PC-9 (cell line): ENCODE measurements at places on chromosomes 3 and 15.

GRCh38 chr3:38332201-38332600, 14.4 kb upstream of the XYLB start:
- H3K4me1 ChIP-seq, result peaks cover 11% of the 10 kb centered on the region
- H3K36me3 ChIP-seq, result no peaks in the 10 kb centered on the region
- H3K4me3 ChIP-seq, result no peak overlapping the region
- no peak for DNase-seq
- H3K27me3 ChIP-seq, result no peaks in the 10 kb centered on the region

GRCh38 chr15:90512276-90512675, 17.4 kb upstream of the CRTC3 start:
- H3K36me3 ChIP-seq, result no peaks in the 10 kb centered on the region
- no peaks in the 10 kb centered on the region for H3K4me1 ChIP-seq
- no peak overlapping the region for H3K4me3 ChIP-seq
- no peak for DNase-seq
- no peak overlapping the region for H3K27ac ChIP-seq

- peak overlapping the region; percentile 94 for H3K4me3 ChIP-seq
- DNase-seq, result no peak
- H3K27me3 ChIP-seq, result no peaks in the 10 kb centered on the region
- H3K27ac ChIP-seq, result peak overlapping the region; percentile 98
- H3K36me3 ChIP-seq, result peaks cover 24% of the 10 kb centered on the region
Observed at GRCh38 chr3:194138732-194139070, 2.8 kb downstream of the HES1 start.

DNA sequence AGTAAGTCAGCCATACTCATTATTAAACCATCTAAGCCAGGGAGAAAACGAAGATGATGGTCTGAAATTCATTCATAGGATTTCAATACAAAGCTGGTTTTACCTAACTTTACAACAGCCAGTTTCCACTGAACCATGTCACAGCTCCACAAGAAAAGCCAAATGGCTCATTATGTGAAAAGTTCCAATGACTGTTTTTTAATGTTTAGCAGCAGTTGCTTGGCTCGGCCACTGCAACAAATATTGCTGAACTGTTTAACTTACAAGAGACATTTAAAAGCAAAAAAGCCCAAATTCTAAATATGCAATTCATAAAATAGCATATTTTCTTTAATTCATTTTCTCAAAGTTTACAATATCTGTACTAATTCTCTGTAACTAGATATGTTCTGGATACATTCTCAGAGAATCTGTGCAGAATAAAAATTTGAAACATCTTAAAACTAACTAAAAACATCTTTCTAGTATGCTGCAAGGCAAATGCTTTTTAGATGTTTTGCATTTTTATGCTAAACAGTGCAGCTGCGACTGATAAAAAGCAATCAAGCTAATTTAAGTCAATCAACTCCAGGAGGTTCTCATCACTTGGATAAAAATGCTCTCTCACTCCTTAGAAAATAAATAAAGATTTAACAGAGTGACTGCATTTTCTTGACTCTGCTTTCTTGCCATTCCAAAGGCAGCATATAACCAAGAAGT, 356.5 kb downstream of the ERC2 start:
- H3K4me3 ChIP-seq, result no peak overlapping the region
- no peaks in the 10 kb centered on the region for H3K27me3 ChIP-seq
- no peak for DNase-seq
- H3K36me3 ChIP-seq, result no peaks in the 10 kb centered on the region
- H3K4me1 ChIP-seq, result no peaks in the 10 kb centered on the region

DNA sequence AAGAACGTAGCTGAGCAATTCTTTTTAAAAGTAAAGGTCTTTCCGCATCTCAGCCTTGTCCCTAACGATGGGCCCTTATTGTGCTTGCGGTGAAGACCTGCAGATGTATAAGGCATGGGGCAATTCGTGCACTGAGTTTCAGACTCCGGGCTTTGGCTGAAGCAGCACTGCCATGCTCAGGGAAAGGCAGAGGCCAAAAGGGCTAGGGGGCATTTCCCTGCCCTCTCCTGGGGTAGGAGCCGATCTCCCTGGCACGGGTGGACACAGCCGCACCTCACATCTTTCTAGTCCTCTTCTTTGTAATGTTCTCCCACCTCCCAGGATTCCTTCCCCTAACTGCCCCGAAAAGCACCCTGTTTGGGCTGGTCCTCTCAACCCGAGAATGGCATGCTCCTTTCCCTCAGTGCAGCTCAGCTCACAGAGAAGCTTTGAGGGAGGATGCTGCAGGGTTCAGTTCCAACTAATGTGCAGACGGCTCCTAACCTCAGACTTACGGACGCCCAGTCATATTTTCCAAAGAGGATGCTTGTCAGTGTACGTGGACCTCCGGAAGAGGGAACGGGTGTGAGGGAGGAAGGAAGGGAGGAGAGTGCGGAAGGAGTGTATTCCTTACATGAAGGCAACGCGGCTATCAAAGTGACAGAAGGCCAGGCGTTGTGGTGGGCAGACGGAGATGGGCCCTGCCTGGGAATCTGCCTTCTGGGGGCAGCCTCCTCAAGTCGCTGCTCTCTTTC, 61.2 kb downstream of the SYNM start:
- H3K36me3 ChIP-seq, result 0 out of 2 replicates have a peak, but pooled peaks cover 4% of the 10 kb centered on the region
- DNase-seq, result no peak
- no peaks in the 10 kb centered on the region for H3K4me1 ChIP-seq
- H3K4me3 ChIP-seq, result no peak overlapping the region
- no peaks in the 10 kb centered on the region for H3K27me3 ChIP-seq

DNA sequence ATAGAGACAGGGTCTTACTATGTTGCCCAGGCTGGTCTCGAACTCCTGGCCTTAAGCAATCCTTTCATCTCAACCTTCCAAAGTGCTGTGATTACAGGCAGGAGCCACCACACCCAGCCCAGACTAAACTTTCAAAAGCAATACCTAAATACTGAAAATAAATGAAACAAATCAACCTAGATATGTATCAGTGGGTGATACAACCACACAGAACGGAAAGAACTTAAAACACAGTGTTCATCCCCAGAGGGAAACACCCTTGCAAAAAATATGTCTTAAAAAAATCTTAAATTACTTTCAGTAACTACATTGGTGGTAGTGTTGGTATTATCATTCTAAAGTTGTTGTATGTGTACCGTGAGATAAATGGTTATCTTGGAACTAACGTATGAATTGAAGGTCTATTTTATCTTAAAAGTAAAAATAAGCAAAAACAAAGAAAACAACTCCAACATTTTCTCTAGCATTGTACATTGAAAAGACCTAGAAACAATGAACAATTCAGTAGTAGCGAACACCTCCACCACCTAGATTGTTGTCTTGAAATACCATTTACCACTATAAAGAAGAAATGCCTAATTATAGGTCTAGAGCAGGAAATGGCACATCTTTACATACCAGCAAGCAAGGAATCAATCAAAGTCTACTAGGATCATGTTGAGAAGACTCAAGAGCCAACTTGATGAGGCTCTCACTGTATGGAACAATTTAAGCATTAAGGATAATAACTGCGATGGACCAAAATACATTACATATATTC, 24.7 kb downstream of the SLTM start:
- DNase-seq, result no peak
- H3K36me3 ChIP-seq, result 0 out of 2 replicates have a peak, but pooled peaks cover 8% of the 10 kb centered on the region
- no peaks in the 10 kb centered on the region for H3K27me3 ChIP-seq
- no peak overlapping the region for H3K27ac ChIP-seq
- H3K4me3 ChIP-seq, result no peak overlapping the region
- no peaks in the 10 kb centered on the region for H3K4me1 ChIP-seq

- no peaks in the 10 kb centered on the region for H3K36me3 ChIP-seq
- no peak overlapping the region for H3K27ac ChIP-seq
- no peaks in the 10 kb centered on the region for H3K27me3 ChIP-seq
- no peak for DNase-seq
- no peak overlapping the region for H3K4me3 ChIP-seq
- peaks cover 18% of the 10 kb centered on the region for H3K4me1 ChIP-seq
Observed at GRCh38 chr3:177251755-177252154, 54.5 kb upstream of the TBL1XR1 start.

DNA sequence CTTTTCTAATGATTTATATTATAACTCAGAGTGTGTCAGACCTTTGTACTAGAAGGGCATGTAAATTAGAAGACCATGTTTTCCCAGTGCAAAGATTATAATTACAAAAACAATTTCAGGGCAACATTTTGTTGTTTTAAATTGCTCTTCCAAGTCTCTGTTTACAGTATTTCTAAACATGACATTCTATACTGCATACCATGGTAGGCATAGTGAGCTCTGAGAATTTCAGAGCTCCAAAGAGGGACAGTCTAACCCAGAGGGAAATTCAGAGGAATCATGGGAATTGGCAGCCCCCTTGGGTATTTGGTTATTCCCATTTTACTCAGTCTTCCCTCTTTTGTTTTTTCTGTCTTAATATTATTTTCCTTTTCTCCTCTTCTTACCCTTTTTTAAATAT, 361.5 kb upstream of the SEMA6D start:
- DNase-seq, result no peak
- no peaks in the 10 kb centered on the region for H3K4me1 ChIP-seq
- H3K4me3 ChIP-seq, result no peak overlapping the region
- H3K27me3 ChIP-seq, result no peaks in the 10 kb centered on the region

- H3K36me3 ChIP-seq, result no peaks in the 10 kb centered on the region
- peak; percentile 52 for DNase-seq
- H3K4me3 ChIP-seq, result peak overlapping the region; percentile 64
- no peak overlapping the region for H3K27ac ChIP-seq
- peaks cover 12% of the 10 kb centered on the region for H3K4me1 ChIP-seq
- no peaks in the 10 kb centered on the region for H3K27me3 ChIP-seq
Observed at GRCh38 chr3:50226888-50227389, 9.1 kb upstream of the GNAI2 start.

DNA sequence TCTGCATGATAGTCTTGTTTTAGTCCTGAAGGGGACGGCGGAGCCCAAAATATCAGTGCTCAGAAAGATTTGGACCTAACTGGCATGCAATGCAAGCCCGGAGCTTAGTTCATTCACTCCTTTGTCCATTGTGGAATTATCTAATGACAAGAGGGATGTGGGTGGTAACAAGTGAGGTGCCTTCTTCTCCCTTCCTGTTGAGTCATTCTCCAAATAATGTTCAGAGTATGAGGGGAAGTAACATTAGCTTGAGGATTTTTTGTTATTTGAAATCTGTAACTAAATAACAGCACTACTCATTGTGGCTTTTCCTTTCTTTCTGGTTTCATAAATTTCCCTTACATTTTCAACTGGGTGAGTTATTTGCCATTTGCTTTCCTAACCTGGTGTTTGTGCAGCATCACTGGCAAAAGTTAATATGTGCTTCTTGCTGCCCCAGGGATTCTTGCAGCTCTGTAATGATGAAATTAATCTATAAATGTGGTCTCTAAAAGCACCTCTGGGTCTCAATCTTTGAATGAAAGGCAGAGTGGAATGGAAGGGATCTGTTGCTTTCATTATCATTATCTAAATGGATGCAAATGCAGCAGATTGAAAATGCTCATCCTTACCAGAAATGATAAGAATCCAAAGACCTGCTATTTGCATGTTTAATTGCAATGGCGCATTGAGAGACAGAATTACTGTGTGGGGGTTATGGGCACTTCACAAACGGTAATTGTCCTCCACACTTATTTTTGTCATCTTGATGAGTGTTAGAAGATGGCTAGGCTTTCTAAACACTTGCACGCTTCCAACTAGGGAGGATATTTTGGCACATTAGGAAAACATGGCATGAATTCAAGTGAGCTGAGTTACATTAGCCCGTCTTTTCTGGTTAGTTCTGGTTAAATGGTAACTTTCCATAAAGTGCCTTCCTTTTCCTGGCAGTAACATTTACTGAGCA, 89.9 kb upstream of the MITF start:
- no peak overlapping the region for H3K4me3 ChIP-seq
- no peaks in the 10 kb centered on the region for H3K27me3 ChIP-seq
- peak; percentile 34 for DNase-seq
- H3K4me1 ChIP-seq, result 0 out of 2 replicates have a peak, but pooled peaks cover 8% of the 10 kb centered on the region
- H3K36me3 ChIP-seq, result no peaks in the 10 kb centered on the region

DNA sequence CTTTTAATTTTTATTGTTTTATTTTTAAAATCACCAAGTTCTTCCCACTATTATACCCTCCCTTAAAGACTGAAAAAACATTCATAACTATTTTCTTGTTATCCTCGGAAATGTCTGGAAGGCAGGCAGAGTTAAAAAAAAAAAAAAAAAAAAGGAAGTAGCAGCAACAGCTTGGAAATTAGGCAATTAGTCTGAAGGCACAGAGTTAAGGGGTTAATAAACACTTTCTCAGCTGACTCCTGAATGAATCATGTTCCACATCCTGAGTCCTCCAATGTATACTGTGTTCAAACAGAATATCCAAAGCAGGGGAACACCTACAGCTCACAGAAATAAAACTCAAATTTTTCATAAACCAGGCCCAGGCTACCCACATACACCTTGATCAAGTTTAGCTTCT, 5.8 kb downstream of the HEXA start:
- H3K4me3 ChIP-seq, result no peak overlapping the region
- no peak overlapping the region for H3K27ac ChIP-seq
- H3K4me1 ChIP-seq, result peaks cover 10% of the 10 kb centered on the region
- H3K36me3 ChIP-seq, result no peaks in the 10 kb centered on the region
- DNase-seq, result no peak
- no peaks in the 10 kb centered on the region for H3K27me3 ChIP-seq

DNA sequence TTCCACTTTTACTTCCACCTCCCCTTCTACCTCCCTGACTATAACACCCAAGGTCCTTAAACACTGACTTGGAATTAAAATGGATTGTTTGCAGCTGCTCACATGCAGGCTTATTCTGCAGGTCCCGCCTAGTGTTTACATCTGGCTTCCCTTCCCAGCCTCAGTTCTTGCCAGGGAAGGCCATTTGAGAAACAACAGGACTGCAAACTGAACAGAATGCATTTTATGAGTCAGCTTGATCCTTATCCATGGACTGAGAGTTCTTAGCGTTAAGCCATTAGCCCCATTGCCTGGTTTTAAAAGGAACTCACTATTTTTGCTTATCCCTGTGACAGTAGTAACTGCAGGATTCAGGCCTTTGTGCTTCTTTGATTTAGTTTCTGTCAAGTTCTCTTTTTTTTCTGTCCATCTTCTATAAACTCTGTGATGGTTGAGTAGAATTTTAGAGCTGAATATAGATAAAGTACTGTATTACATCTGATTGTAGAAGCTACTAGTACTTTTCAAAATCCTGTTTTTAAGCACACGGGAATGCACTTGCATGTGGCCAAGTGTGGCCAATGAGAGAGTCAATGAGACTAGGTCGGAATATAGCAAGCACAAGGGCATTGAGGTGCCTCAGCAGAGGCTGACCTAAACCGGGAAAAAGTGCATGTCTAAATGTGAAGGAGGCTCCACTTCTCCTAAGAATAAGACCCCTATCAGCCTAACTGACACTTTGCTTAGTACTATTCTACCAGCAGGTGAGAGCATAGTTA, 106.4 kb downstream of the TUSC7 start:
- no peaks in the 10 kb centered on the region for H3K4me1 ChIP-seq
- H3K27ac ChIP-seq, result no peak overlapping the region
- H3K4me3 ChIP-seq, result no peak overlapping the region
- no peak for DNase-seq

- no peak overlapping the region for H3K4me3 ChIP-seq
- 0 out of 2 replicates have a peak, but pooled peaks cover 14% of the 10 kb centered on the region for H3K4me1 ChIP-seq
- H3K36me3 ChIP-seq, result 0 out of 2 replicates have a peak, but pooled peaks cover 6% of the 10 kb centered on the region
- H3K27me3 ChIP-seq, result no peaks in the 10 kb centered on the region
Observed at GRCh38 chr15:36643551-36643950, 64.1 kb downstream of the CDIN1 start.
